Sigmoid colon (tissue), 7 donors: ENCODE measurements at places on chromosomes 7 and 10. TPM values are rescaled to one million over a fixed set of nuclear protein-coding genes. Genes with fewer than 3 reads are reported as not detected.

DNA sequence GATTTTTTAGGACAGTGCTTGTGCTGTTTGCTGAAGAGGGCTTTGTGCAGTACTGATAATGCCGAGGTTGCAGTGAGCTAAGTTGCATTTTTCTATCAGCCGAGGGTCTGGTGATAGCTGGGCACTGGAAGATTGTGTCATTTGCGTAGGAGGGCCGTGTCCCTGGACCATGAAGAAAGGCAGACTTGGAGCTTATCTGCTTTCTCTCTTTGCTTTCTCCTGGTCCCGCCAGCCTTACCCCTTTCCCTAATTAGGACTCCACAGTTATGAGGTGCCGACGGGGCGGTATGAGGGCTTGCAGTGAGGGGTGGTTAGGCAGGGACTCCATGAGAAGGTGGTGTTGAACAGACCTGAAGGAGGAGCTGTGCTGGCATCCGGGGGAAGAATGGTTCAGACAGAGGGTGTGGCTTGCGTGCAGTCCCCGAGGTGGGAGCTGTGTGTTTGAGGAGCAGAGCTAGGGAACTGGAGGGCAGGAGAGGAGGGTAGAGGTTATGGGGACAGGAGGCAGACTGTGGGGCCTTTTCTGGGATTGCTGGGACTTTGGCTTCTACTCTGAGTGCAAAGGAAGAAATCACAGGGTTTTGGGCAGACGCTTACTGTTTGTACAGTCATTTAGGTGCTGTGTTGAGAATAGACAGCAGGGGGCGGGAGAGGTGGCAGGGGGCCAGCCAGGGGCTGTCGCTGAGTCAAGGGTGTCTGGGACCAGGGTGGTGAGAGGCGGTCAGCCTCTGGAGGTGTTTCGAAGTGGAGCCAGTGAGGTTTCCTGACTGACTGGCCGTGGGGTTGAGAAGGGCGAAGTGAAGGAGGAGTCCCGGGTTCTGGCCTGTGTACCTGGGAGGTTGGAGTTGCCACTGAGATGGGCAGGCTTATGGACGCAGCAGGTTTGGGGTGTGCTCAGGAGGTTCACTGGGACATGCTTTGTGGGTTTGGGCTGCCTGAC is 43.4 kb downstream of the PRF1 start:
- H3K4me1 ChIP-seq = no peaks in the 10 kb centered on the region
- H3K36me3 ChIP-seq = no peaks in the 10 kb centered on the region
- H3K4me3 ChIP-seq = no peak overlapping the region
- no peaks in the 10 kb centered on the region for H3K27me3 ChIP-seq
- no peak overlapping the region for H3K27ac ChIP-seq
- peak; percentile 76 for DNase-seq

GRCh38 chr10:69069090-69070042 is 18.5 kb upstream of the SRGN start:
- no peaks in the 10 kb centered on the region for H3K36me3 ChIP-seq
- H3K4me3 ChIP-seq = no peak overlapping the region
- no peak overlapping the region for H3K27ac ChIP-seq
- DNase-seq = no peak

DNA sequence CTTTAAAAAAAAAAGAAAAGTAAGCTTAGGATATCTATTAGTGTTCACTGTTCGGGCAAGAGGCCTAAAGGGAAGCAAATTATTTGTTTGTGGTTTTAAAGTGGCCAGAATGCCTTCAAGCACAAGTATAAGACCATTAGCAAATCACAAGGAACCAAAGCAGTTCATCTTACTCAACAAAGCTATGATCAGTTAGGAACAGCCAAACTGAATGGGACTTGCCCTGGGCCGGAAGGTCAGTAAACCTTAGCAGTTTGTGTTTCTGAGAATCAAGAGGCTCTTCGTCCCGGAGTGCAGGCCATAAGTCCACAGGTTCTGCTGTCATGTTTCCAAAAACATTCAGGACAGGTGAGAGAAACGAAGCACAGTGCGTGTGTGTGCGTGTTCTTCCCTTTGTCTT is 4.5 kb downstream of the FBXW4 start:
- peak overlapping the region; percentile 48 for H3K27ac ChIP-seq
- DNase-seq = no peak
- no peaks in the 10 kb centered on the region for H3K36me3 ChIP-seq

DNA sequence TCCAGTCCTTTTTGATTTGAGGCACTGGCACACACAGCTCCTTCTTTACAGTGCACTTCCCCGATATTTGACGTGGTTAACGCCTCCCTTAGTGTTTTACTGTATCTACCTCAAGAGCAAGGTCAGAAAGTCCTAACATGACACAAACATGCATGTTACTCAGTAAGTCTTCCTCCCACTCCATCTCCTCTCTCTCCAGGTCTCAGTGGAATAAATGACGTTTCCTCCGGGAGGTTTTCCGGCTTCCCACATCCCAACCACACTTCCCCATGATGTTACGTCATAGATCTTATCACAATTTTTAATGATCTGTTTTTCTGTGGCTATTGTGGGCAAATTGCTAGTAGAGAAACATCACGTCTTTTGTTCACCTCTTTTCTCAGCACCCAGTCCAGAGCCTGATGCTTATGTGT is 165.7 kb downstream of the PTPN20 start:
- no peaks in the 10 kb centered on the region for H3K36me3 ChIP-seq
- H3K27ac ChIP-seq = no peak overlapping the region
- no peak overlapping the region for H3K4me3 ChIP-seq
- no peak for DNase-seq

DNA sequence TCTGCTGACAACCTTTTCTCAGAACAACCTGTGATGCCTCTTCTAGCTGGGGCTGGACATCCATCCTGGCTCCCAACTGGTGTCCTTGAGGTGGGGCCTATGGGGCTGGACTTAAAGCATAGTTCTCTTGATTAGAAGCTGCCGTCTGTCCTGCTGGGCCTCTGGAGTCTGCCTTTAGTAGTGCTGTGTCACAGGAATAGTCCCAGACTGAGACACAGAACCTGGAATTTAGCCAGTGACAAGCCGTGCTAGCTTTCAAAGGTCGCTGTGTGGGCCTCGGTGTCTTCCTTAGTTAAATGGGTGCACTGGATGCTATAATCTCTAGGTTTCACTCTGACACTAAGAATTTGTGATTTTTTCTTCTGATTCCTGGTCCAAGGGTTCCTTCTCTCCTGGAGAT is 41.2 kb downstream of the GPR141 start:
- no peaks in the 10 kb centered on the region for H3K4me1 ChIP-seq
- no peak overlapping the region for H3K27ac ChIP-seq
- no peaks in the 10 kb centered on the region for H3K27me3 ChIP-seq
- DNase-seq = no peak

DNA sequence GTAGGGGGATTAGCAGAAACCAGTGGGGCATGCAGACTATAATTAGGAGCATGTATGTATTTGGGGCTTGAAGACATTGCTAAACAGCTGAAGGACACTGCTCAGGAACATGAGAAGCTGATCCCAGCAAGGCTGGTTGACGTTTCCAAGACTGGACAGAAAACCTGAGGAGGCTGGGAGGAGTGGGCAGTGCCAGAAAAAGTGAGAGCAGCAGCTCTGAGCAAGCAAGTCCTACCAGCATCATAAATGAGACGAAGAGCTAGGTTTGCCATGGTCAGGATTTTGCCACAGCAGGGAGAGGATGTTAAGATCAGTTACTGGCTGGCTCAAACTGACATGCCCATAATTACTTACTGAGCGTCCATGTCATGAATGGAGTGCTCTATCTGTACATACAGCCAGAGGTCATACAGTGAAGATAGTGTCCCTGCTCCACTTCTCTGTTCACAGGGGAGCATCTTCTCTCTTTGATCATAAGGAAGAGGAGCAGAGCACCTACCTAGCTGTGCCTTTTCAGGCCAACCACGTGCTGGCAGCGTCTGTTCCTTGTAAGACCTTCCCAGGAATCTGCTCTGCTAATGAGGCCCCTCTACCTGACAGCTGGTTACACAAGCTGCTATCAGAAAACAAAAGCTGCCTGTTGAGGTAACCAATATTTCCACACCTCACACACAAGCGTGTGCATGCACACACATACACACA is 44.7 kb downstream of the PDE1C start:
- H3K27me3 ChIP-seq = no peaks in the 10 kb centered on the region
- H3K4me1 ChIP-seq = no peaks in the 10 kb centered on the region
- H3K4me3 ChIP-seq = no peak overlapping the region
- no peak for DNase-seq

DNA sequence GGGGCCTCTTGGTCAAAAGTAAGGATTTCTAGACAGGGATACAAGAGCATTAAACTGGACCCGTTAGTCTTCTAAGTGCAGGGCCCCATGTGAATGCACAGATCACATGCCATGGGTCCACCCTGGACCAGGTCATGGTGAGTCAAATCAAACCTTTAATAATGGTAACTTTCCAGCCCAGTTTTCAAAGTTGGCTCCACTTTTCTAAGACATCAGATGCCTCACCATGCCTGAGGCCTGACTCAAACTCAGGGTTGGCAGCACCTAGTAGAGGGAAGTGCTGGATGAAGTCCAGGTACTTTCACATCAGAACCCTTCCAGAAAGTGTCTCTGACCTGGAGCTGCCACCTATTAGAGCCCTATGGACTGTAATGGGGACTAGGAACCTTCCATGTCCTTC is 9.7 kb upstream of the SMIM30 start:
- no peaks in the 10 kb centered on the region for H3K27me3 ChIP-seq
- H3K27ac ChIP-seq = no peak overlapping the region
- no peak overlapping the region for H3K4me3 ChIP-seq
- DNase-seq = no peak

DNA sequence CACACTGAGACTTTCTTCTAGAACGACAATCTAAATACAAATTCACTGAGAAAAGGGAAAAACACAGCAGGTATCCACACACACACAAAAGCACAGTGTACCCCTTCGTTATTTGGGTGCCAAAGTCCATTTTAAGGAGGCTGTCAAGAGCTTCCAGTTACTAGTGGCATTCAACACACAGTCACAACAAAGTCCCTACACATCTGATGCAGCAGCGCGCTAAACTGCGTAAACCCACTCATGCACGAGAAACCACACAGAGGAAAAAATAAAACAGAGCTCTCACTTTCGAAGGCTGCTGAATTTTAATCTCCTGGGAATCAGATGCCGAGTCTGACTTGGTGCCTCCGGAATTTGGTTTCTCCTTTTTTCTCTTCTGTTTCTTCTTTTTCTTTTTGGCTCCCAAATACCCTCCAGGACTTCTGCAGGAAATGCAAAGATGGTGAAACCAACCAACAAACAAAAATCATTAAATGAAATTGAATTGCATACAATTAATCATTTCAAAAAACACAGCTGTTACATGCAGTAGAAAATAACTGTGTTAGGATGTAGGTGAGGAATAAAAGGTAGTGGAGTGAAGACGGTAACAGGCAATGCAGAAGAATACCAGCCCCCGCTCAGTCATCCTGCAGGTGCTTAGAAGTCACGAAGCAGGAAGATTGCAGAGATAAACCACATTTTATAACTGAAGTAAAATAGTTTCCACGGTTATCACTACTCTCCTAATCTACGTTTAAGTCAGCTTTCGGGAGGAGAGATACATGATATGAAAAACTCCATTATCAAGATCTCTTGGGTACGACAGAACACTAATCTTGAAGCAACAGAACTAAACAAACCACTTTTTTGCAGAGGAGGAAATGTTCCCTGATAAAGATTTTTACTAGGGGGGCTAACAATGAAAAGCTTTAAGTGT is 27.1 kb downstream of the NMT2 start:
- peaks cover 33% of the 10 kb centered on the region for H3K36me3 ChIP-seq
- no peak for DNase-seq
- no peaks in the 10 kb centered on the region for H3K4me1 ChIP-seq
- no peak overlapping the region for H3K27ac ChIP-seq

DNA sequence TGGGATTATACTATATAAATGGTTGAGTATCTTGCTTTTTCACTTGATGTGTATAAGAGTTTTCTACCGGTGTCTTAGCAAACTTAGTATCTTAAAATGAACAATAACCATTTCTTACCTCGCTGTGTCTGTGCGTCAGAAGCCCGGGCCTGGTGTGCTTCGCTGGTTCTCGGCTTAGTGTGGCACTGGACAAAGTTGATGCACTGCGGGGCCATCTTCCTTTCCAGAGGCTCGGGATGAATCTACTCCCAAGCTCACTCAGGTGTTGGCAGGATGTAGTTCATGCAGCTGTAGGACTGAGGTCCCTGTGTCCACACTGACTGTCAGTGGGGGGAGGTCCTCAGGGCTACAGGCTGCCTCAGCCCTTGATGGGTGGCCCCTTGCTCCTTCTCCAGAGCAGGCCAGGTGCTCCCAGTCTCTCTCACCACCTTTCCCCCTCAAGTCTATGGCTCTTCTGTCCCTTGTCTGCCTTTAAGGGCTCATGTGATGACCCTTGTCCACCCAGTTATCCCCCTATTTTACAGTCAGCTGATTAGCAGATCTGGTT is 227.8 kb downstream of the GLRX3 start:
- H3K27ac ChIP-seq = no peak overlapping the region
- no peak overlapping the region for H3K4me3 ChIP-seq
- H3K27me3 ChIP-seq = no peaks in the 10 kb centered on the region
- no peaks in the 10 kb centered on the region for H3K4me1 ChIP-seq
- H3K36me3 ChIP-seq = no peaks in the 10 kb centered on the region
- DNase-seq = no peak

GRCh38 chr7:127807340-127807739 is 155.3 kb downstream of the SND1 start:
- no peak overlapping the region for H3K4me3 ChIP-seq
- H3K27me3 ChIP-seq = no peaks in the 10 kb centered on the region
- no peak for DNase-seq
- H3K4me1 ChIP-seq = no peaks in the 10 kb centered on the region

DNA sequence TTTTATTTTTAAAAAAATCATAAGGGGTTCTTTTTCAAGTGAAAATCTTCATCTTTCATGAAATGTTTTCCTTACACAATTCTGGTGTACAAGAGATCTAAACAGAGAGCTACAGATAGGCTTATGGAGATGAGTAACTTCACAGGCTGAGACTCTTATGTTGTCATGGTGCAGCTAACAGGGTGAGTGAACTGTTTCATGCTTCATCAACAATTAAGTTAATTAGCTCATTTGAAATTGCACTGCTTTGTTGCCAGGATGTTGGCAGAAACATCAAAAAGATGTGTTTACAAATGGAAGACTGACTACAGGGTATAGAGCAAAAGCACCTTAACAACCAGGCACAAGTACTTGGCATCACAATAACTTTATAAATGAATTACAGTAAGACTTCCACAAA is 230.8 kb downstream of the FOXP2 start:
- H3K36me3 ChIP-seq = no peaks in the 10 kb centered on the region
- no peaks in the 10 kb centered on the region for H3K4me1 ChIP-seq
- H3K27ac ChIP-seq = no peak overlapping the region
- no peak overlapping the region for H3K4me3 ChIP-seq

GRCh38 chr10:95963991-95964389 is 56.2 kb downstream of the CC2D2B start:
- H3K4me3 ChIP-seq = no peak overlapping the region
- no peaks in the 10 kb centered on the region for H3K36me3 ChIP-seq
- H3K27me3 ChIP-seq = no peaks in the 10 kb centered on the region

The BCAP29 gene
- 173 TPM for total RNA-seq

The MYH16 gene
- total RNA-seq = not detected

The ADAMTS14 gene
- not detected for total RNA-seq

The SPDYE11 gene
- not detected for total RNA-seq

The LRMDA gene
- 5.7 TPM for total RNA-seq

The TFEC gene
- total RNA-seq = 5.7 TPM

The LEP gene
- total RNA-seq = 0.16 TPM
